Activated T-cell treated with anti-CD3 and anti-CD28 coated beads for 1 hour (primary cell): ENCODE measurements at places on chromosomes 7 and 10.

DNA sequence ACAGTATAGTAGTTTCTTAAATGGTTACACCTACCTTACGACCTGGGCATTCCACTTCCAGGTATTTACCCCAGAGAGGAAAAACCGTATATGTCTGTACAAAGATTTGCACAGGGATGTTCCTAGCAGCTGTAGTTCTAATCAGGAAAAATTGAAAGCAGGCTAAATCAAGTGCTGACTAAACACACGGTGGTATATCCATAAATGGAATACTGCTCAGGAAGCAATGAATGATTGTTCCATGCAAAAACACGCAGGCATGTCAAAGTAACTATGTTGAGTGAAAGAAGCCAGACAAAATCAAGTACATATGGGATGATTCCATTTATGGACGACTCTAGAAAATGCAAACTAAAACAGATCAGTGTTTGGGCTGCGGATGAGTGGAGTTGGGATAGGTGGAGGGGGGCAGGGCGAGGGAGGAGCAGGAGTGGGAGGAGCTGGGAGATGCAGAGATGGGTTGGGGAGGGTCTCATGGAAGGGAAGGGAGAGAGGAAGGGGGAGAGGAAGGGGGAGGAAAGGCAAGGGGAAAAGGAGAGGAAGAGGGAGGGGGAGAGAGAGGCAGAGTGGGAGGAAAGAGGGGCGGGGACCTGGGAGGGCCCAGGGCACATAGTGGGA lies 484 bp upstream of the MSRB2 start:
- no peak for DNase-seq

GRCh38 chr7:158595068-158595467 lies 7.4 kb upstream of the PTPRN2 start:
- DNase-seq: no peak

DNA sequence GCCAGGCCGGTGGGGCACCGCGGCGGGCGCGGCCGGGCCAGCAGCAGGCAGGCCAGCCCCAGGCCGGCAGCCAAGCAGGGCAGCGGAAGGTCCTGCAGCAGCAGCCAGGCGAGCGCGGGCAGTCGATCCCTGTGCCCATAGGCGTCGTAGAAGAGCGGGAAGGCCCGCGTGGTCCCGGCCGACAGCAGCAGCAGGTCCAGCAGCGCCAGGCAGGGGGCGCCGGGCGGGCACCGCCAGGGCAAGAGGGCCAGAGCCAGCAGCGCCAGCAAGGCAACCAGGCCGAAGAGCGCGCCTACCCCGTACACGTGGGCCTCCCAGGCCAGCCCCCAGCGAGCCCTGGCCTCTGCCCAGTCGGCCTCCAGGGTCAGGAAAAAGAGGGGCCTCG lies 8.4 kb upstream of the RBM28 start:
- no peak for DNase-seq

GRCh38 chr7:7701527-7701926 lies 16.9 kb downstream of the RPA3 start:
- no peak for DNase-seq

DNA sequence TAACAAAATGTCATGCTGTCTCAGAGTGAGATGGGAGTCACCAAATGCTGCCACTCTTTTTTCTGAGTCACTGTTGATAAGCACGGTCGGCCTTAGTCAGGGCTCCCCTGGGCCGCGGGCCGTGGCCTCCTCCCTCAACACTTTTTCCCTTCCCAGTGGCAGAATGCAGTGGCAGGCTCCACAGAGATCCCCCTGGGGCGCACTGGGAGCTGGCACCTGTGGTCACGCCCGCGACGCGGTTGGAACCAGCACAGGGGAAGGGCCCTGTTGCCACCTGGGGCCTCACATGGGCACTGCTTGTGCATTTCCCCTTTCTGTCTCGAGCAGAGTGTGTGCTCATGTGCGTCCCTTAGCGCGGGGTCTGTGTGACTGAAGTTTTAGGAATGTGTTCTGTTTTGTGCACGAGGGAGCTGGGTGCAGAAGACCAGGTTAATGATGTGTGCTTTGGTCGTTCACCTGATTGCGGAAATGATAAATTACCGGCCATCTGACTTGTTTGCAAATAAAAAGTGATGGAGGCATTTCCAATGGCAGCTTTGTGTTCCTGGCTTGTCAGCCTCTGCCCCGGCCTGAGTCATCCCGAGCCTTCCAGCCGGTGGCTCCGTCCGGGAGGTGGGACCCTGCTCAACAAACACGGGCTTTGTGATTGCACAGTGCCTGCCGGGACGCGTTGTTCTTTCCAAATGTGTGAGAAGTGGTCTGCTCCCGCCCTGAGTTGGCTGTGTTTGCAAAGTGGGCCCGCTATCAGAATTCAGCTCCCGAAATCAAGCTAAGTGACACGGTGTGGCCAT lies 100.7 kb downstream of the NKX6-2 start:
- DNase-seq: no peak

DNA sequence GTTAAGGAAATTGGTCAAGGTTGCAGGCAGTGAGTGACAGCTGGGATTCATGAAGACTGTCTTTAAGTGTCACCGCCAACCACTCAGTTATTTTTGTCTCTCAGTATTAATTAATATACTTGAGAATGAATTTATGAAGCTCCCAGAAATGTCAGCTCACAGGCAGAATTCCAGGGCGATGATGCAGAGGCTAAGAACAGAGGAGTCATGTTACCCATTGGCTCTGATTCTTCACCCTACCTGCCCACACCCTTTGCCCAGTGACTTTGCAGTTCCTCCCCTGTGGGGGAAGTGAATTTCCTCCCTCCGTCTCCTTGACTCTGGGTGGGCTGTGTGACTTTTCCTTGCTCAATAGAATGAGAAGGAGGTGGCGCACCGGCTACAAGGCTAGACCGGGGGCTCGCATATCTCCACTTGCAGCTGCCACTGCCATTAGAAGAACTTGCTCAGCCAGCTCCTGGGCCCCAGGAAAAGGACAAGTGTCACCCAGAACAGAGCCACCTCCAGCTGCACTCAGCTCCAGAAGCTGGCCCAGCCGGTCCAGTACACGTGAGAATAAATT lies 157.1 kb upstream of the PRKCQ start:
- DNase-seq: no peak

DNA sequence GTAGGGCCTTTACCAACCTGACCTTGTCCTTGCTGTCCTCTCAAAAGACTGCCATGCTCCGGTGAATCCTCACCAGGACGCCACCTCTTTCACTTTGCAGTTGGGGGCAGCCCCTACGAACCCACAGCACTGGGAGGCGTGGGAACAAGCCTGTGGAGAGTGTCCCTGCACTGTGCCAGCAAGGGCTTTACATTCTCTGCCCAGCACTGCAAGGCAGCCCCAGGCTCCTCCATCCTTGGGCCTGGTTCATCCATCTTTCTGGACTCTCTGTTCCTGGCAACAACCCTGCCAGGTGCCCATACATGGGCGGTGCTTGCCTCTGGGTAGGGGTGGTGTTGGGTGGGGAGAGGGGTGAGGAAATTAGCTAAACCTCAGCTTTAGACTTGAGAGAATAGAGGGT lies 1.4 kb downstream of the CHAT start:
- no peak for DNase-seq

- no peak for DNase-seq
Observed at GRCh38 chr10:35340975-35341374, 4.7 kb downstream of the CCNY start.

DNA sequence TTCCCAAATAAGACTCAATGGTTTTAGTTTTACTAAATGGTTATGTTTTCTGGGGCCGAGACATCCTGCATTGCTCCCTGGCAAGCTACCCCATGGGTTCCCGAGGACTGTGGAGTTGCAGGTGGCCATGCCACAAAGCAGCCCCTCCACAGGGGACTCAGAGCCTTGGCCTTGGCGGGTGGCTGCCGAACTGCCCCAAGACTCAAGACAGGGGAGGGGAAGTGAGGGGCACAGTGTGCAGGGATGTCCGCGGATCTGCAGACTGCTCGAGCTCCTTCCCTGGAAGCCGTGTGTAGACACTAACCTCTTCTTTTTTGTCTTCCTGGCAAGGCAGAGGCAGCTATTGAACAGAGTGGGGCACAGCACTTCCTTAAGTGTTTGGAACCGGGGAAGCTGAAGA lies 154.6 kb downstream of the EBF3 start:
- DNase-seq: no peak

DNA sequence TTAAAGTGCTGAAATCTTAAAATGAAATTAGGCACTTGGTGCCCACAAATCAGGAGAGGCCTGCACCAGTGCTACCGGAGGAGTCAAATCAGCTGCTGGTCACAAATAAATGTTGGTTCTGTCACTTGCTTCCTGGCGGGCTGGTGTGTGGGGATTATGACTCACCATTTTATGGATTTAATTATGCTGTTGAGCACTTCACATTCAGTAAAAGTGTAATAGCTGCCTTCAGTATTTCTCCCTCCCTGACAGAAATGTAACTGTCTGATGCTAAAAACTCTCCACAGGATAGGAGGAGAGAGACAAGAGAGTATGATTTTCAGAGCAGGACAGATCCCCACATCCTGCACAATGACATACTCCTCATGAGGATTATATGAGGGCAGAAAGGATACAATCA lies 186.0 kb downstream of the JAZF1 start:
- no peak for DNase-seq

GRCh38 chr10:52105301-52105700 lies 208.8 kb upstream of the DKK1 start:
- DNase-seq: no peak

GRCh38 chr7:33137103-33137502 lies 7.7 kb downstream of the BBS9 start:
- DNase-seq: no peak

GRCh38 chr7:36961097-36961496 lies 236.8 kb upstream of the AOAH start:
- DNase-seq: no peak

GRCh38 chr7:106112972-106113421 lies 885 bp upstream of the SYPL1 start:
- no peak for DNase-seq

DNA sequence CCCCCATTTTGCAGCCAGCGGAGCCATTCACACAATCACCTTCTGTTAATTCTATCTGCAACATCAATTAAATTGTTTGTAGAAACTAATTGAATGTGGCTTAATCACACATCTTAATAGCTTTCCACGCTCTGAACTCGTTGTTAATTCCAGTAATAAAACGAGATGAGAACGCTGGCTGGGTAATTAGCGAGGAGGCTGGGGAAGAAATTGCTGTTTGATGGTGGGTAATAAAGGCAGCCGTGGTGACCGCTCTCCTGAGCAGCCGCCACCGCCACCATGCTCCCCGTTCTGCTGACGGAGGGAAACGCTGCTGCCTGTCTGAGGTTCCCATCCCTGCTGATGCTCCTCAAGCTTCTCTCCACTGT lies 36.3 kb downstream of the GBX1 start:
- no peak for DNase-seq

DNA sequence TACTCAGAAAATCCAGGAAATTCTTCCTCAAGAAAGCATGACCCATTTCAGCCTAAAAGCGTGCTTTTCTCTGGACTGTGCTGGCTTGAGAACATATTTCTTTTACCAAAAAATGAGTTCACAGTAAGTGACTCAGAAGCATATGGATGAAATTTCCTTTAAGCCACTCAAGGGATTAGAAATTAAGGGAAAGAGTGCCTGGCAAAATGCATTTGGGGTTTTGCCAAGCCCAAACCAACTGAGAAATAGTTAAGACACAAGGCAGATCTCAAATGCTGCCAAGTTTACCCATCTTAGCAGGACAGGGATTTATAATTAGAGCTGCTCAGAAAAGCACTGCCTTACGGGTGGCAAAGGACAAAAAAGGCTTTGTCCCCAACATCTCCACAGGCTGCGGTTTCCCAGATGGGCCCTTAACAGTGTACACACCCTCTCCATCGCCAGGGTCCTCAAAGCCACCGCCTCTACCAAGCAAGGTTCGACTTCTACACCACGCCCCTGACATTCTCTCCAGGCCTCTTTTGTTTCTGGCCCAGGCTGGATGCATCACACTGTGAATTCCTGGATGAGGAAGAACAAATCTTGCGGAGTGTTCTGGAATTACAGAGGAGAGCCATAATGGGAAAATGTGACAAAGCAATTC lies 30.1 kb upstream of the CDHR3 start:
- no peak for DNase-seq

GRCh38 chr10:86017841-86018734 lies 348.5 kb downstream of the GRID1 start:
- no peak for DNase-seq

DNA sequence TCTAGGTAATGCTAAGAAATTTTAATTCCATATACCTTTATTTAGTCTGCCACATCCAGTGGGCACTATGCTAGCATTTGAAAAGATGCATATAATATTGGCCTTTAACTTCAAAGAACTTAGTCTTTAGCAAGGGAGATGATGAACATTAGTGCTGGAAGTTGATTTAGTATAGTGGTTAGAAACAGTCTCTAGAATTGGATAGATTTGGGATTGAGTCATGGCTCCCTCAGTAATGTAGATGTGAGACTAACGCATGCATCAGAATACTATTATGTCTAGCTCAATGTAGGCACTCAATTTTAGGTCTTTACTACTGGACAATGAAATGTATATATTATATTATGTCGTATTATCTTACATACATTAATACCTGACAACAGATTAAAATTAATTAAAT lies 5.8 kb downstream of the DKK1 start:
- DNase-seq: no peak

GRCh38 chr10:17216217-17216900 lies 11.7 kb upstream of the VIM start:
- no peak for DNase-seq

DNA sequence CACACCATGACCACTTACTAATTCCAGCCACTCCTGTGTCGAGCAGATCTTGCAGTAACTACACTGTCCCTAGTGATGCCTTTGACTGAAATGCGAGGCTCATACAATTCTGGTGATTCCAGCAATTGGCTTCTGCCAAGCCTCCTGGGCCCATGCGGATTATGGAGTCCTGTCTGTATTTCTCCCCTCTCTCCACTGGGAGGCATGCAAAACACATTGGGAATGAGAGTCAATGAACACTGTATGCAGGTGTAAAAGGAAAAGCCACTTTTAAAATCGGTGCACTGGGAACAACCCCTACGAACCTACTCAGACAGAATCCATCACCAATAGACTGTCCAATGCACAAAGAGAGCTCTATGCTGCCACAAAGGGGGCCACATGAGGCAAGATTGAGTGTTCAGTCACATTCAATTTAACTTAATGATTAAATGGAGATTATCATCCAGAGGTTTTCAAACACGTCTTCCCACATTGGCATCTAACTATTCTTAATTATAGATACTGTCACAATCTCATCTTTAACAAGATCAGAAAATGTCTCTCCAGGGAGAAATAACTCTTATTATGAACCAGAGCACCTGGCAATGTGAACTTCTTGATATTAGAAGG lies 550.6 kb downstream of the GLRX3 start:
- DNase-seq: no peak
